Prostate gland (tissue), 2 donors: ENCODE measurements at places on chromosomes 11 and 22.

- DNase-seq = no peak
Observed at GRCh38 chr11:128765104-128765503, 71.2 kb downstream of the FLI1 start.

DNA sequence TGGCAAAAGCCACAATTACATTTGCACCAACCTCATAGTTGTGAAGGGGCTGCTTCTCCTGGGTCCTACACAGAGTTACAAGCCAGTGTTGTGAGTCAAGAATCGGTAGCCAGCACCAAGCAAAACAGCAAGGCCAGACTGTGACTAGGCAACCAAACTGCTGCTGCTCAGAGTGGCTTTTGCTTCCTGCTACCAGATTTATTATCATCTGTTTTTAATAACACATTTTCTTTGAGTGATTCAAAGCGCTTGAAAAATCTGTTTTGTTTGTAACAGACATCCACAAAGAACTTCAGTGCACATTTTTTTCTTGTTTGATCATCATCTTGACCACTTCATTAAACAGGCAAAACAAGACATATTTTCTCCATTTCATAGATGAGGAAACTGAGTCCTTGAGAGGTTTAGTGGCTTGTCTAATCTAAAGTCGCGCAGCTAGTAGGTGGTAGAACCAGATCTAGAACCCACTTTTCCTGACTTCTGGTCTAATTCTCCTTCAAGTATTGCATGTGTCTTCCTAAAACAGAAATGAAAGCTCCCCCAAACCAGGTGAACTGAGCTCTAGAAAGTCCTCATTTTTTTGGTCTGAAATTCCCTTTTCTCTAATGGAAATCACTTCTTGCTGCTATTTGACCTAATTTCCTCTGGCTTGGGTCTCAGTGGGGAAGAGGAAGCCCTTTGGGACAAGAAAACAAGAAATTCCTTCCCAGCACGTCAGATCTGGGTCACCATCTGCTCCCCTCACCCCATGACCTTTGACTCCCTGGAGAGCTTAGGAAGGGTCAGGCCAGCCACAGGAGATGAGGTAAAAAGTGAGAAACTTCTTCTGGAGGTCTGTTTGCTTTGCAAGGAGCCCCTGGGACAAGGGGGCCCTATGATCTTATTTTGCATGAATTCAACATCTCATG, 39.9 kb downstream of the CWC15 start:
- DNase-seq = no peak

GRCh38 chr11:127110542-127110941, 110.0 kb upstream of the KIRREL3 start:
- DNase-seq = no peak

DNA sequence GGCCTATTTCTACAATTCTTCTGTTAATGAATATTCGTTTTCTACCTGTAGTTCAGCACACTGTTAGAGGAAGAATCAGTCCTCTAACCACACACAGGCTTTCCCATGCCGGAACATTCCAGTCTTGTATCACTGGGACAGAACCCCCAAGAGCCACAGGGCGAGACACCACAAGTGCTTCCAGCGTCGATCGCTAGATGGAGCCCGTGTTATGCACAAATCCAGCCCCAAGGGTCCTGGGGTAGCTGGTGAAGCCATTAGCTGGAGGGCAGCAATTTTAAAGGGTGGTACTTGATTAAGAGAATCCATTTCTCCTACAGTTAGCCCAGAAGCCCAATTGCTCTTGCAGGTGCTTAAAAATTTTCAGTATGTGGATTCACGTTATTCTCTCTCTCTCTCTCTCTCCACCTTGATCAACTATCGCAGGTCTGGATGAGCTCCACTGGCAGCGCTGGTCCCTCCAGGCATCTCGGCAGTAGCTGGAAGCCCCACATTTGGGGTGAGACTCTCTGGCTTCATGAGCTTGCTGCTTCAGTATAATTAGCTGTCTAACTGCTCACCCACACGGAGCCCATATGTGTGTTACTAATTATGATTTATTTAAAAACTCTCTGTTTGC, 148.2 kb upstream of the SNX19 start:
- DNase-seq = peak; percentile 25

- DNase-seq = no peak
Observed at GRCh38 chr22:44587737-44588310, 89.8 kb upstream of the RTL6 start.

DNA sequence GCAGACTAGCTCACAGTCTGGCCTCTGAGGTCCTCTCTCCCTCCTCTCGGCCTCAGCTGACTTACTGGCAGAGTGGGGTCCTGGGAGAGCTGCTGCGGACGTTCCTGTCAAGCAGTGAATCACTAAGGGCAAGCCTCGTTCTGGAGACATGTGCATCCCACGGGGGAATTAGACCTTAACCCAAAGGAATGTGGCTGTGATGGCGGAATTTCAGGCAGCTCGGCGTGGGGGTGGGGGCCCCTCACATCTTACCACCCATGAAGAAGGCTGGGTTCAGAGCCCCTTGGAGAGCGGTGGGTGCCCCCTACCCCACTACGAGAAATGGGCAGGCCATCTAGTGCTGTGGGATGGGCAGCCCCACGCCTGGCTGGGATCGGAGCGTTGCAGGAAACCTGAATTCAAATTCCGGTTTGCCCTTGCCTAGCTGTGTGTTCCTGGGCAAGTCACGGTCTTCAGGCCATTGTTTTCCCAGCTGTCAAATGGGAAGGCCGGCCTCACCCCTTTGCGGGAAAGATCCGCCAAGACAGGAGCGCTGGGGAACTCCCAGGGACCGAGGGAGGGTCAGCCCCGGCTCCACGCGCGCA, 554 bp downstream of the LRRC32 start:
- no peak for DNase-seq

GRCh38 chr11:18011633-18012032, 1.2 kb downstream of the SERGEF start:
- DNase-seq = peak; percentile 30

DNA sequence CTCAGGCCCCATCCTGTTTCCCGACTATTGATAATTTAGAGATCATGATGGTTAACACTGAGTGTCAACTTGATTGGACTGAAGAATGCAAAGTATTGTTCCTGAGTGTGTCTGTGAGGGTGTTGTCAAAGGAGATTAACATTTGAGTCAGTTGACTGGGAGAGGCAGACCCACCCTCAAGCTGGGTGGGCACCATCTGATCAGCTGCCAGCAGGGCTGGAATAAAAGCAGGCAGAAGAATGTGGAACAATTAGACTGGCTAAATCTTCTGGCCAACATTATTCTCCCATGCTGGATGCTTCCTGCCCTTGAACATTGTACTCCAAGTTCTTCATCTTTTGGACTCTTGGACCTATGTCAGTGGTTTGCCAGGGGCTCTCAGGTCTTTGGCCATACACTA, 1170.0 kb upstream of the CNTN5 start:
- DNase-seq = no peak

GRCh38 chr22:44211256-44211945, 30.7 kb downstream of the PARVG start:
- DNase-seq = no peak

- DNase-seq = no peak
Observed at GRCh38 chr11:83120327-83120726, 36.6 kb upstream of the PCF11 start.

DNA sequence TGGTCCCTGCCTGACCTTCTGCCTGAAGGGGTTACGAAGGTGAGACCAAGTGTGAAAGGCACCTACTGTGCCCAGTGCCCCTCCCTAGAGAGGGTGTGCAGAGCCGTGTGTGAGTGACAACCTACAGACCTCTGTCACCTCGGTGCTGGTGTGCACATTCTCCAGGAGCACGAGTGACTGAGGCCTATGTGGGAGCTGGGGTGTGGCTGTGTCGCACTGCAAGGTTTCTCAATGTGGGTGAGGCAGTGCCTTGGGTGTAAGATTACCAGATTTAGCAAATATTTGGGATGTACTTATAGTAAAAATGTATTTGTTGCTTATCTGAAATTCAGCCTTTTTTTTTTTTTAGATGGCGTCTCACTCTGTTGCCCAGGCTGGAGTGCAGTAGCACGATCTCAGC, 5.6 kb downstream of the STARD10 start:
- no peak for DNase-seq

DNA sequence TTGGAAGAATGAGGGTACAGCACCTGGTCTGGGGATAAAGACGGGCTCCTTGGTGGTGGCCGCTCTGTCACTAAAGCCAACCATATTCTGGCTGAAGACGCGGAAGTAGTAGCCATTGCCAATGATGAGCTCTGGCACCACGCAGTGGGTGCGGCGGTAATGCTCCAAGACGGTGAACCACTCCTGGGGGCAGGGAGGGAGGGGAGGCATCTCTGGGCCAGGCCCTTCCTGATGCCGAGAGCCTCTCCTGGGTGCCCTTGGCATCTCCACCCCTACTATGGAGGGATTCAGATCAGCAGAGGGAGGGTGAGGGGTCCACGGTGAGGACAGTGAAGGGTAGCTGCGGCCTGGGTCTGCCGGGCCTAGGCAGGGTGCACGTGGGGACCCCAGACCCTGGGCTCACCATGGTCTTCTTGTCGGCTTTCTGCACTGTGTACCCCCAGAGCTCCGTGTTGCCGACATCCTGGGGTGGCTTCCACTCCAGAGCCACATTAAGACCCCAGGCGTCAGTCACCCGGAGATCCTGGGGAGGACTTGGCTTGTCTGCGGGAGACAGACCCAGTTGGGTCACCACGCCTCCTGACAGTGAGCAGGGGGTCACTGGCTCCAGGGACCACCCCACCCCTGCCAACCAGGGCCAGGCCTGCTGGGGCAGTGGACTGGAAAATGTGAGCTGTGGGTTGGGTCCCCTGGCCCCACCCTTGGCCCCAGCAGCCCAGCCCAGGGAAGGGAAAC, 19.5 kb downstream of the MYBPC3 start:
- no peak for DNase-seq

DNA sequence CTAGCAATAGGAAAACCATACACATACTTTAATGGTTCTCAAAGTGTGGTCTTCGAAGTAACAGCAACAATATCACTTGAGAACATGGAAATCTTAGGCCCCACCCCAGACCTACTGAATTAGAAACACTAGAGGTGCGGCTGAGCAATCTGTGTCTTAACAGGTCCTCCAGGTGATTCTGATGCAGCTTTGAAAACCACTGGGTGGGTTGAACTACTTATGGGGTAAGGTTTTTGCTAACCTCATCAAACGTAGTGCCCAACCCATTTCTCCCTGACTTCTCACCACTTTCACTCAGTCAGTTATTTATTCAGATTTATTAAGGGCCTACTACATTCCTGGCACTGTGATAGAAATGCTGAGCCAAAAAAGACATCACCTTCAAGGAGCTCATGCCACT, 3.7 kb downstream of the MPZL2 start:
- DNase-seq = no peak

- DNase-seq = peak; percentile 63
Observed at GRCh38 chr11:18063125-18063524, 17.1 kb upstream of the TPH1 start.

DNA sequence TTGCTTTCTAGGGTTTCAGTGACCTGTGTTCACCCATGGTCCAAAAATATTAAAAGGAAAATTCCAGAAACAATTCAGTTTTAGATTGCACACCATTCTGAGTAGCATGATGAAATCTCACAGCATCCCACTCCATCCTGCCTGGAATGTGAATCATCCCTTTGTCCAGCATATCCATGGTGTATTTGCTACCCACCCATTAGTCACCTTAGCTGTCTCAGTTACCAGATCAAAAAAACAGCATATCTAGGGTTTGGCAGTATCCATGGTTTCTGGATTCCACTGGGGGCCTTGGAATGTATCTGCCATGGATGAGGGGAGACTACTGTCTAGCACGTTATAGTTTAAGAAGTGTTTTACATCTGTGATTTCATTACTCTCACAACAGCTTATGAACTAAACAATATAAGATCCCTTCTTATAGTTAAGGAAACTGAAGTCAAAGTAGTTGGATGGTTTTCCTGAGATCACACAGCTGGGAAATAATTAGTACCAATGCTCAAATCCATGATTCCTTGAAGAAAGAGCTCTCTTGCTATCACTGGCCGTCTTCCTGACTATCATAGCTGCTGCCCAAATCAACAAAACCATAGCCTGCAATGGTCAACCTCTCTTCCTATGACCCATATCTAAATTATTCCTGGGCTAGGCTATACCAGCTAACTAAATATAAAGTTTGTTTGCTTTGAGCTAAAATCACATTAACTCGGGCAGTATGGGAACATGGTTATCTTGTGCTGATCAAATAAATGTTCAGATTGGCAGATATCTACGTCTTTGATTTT, 122.6 kb downstream of the MICAL2 start:
- DNase-seq = no peak

- DNase-seq = no peak
Observed at GRCh38 chr11:27640954-27641353, 59.3 kb downstream of the BDNF start.

GRCh38 chr11:60195923-60196368, 13.1 kb upstream of the MS4A6A start:
- DNase-seq = no peak

DNA sequence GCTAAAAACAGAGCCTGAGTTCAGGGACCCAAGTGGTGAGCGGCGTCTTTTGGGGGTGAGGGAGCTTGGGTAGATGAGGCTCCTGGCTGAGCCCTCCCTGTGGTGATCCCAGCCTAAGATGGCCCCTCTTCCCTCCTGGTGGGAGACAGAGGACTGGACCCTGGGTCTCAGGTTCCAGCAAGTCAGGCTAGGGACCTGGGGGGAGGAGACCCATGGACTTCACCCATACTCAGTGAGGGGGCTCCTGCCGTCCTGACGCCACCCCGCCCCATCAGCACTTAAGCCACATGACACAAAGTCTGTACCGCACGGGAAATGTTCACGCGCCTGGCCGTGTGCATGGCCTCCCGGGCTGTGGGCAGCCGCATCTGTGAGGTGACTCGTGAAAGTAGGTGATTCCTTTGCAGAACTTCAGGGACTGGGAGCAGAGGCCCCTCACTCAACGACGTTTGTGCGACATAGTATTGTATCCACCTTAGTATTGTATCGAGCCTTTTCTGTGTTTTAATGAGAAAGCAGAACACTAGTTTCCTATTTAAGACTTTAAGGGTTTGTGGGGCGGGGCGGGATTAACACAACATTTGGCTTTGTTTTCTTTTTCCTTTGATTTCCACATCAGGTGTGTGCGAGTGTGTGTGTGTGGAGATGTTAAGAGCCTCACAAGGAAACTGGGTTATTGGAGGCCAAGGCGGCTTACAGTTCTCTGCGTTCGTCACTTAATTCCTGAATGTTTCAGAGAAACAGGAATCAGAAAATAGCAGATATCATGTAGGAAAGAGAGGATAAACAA, 18.4 kb upstream of the TMEM191C start:
- DNase-seq = peak; percentile 3

- no peak for DNase-seq
Observed at GRCh38 chr11:61476371-61476770, 32.2 kb upstream of the LRRC10B start.

GRCh38 chr11:65584723-65585171, 8.9 kb downstream of the EHBP1L1 start:
- no peak for DNase-seq

GRCh38 chr11:76592025-76592914, 78.3 kb downstream of the LRRC32 start:
- no peak for DNase-seq

DNA sequence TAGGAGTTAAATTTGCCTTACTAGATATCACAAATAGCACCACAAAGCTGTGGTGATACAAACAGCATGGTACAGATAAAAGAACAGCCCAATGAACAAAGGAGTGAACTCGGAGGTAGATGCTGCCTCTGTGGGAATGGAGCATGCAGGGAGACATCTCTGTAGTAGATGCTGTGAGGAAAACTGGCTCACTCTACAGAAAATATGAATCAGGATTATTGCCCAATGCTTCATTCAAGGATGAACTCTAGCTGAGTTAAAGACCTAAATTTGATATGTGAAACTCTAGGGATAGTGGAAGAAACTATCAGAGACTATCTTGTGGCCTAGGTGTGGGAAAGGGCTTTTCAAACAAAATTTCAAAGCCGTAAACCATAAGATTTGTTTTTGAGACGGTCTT, 15.3 kb upstream of the CAPN5 start:
- DNase-seq = no peak

GRCh38 chr11:61626580-61627380, 45.9 kb upstream of the SYT7 start:
- peak; percentile 91 for DNase-seq
